ENCODE measurements at places on chromosomes 3 and 15.

- DNase-seq = no peak
These were observed 31.1 kb downstream of the DNAJC13 start for GRCh38 chr3:132448216-132448961.

GRCh38 chr3:156171281-156172267, 51.2 kb downstream of the KCNAB1 start:
- no peak for DNase-seq

GRCh38 chr3:29312960-29313452, 32.1 kb downstream of the RBMS3 start:
- no peak for DNase-seq

DNA sequence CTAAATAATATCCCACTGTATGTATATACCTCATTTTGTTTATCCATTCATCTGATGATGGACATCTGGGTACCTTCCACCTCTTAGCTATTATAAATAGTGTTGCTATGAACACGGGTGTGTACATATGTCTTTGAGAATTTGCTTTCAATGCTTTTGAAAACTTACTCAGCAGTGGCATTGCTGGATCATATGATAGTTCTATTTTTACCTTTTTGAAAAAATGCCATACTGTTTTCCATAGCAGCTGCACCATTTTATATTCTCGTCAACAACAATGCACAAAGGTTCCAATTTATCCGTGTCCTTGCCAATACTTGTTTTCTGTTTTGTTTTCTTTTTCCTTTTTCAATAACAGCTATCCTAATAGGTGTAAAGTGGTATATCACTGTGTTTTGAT, 77.1 kb downstream of the PEAK1 start:
- no peak for DNase-seq

DNA sequence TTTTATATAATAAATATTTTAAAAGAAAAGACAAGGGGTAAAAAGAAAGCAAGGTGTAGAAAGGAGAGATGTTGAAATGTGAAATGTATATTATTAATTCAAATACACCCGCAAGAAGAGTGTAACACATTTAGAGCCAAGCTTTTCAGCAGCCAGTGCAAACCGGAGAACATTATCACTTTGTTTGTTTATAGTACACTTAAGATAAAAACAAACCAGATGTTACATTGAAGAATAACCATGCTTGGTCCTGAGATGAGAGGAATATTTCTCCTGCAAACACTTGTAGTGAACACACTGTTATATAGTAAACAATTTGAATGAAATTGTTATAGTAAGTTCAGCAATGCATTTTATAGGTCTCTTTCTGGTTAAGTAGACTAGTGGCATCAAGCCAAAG, 1441.5 kb downstream of the OTOL1 start:
- DNase-seq = no peak

DNA sequence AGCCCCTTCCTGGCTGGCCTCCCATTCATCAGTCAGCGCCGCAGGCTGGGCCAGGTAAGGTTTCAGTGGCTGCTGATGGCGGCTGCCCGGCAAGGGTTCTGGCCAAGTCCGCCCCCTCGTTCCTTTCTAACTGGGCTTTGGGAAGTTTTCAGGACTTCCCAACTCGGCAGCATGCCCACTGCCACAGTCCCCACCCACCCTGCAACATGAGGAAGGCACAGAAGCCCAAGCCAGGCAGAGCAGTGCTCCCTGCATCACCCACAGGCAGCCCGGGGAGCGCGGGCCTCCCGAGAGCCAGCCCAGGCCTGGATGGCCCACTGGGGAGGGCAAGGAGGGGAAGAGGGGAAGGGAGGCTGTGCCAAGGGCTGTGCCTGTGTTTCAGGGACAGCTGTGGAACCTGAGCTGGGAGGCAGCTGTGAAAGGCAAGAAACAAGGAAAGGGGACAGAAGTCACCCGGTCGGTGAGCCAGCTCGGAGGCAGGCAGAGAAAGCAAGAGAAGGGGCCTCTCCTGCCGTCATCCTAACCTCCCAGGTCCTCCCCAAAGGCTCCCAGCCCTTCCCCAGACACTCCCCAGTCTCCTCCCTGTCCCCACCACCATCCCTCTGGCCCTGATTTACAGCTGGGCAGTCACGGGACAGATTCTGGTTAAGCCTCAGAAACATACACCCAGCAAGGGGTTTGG, 73.9 kb downstream of the CPN2 start:
- DNase-seq = no peak

DNA sequence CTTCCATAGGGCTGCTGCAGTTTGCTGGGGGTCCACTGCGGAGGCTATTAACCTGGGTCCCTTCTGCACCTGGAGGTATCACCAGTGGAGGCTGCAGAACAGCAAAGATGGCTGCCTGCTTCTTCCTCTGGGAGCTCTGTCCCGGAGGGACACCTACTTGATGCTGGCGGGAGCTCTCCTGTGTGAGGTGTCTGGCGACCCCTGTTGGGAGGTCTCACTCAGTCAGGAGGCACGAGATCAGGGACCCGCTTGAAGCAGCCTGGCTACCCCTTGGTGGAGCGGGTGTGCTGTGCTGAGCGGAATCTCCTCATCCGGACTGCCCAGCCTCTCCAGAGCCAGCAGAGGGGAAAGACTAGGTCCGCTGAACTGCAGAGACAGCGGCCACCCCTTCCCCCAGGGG, 56.0 kb upstream of the CTXND1 start:
- no peak for DNase-seq

DNA sequence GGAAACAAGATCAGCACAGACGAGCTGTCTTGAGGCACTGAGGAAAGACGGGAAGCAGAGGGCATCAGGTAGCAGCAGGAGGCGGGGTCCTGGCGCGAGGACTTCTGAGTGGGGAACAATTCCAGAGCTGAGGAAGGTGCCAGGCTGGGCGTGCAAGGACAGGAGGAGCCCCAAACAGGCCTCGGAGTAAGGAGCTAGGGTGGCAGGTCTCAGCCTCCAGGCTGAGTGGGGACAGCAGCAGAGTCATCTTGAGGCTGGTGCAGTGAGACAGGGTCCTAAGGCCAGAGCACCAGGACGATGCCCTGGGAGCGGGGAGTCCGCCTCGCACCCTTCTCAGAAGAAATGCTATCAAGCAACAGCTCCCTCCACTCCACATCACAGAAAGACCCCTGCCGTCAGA, 78.4 kb downstream of the PCSK6 start:
- no peak for DNase-seq

DNA sequence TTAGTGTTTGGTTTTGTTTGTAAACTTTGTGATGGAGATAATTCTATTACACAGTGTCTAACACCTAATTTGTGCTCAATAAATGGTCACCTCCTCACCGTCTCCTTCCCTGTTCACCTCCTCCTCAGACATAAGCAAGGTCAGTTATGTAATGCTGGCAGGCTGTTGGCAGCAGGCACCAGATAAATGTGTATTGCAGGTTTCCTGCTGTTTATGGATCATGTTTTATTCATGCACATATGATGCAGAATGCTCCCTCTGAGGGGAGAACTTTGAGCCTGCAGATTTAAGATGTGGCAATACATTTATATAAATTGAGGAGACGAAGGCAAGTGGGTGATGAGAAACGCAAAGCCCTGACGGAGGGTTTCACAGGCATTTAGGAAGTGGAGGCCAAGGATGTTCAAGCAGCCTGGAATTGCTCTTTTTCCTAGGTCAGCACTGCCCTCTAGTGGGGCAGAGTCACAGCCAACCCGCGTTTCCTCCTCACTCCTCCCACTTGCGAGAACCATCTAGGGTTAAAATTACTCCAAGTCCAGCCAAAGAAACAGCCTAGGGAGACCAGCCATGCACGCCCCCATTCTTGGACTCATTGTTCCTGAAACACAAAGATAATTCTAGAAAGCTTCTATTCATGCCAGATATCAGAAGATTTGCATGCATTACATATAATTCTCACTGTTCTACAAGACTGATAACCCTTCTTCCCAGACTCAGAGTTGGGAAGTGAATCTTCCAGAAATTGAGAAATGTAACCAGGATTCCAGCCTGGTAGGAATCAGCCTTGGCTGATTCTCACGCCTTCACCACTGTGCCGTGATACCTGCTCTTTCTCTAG, 228.7 kb downstream of the SLCO3A1 start:
- no peak for DNase-seq

DNA sequence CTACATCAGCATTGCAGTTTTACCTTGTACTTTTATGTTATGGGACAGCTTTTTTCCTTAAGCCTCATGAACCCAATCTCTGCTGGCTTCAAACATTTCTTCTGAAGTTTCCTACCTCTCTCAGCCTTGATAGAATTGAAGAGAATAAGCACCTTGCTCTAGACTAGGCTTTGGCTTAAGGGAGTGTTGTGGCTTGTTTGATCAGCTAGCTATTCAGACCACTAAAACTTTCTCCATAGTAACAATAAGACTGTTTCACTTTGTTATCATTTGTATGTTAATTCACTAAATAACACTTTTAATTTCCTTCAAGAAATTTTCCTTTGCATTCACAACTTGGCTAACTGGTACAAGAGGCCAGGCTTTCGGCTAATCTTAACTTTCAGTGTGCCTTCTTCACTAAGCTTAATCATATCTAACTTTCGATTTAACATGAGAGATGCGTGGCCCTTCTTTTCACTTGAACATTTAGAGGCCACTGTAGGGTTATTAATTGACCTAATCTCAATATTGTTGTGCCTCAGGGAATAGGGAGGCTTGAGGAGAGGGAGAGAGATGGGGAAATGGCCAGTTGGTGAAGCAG, 8.1 kb upstream of the TIGIT start:
- DNase-seq = no peak

GRCh38 chr3:160607826-160608225, 42.5 kb upstream of the KPNA4 start:
- DNase-seq = no peak

DNA sequence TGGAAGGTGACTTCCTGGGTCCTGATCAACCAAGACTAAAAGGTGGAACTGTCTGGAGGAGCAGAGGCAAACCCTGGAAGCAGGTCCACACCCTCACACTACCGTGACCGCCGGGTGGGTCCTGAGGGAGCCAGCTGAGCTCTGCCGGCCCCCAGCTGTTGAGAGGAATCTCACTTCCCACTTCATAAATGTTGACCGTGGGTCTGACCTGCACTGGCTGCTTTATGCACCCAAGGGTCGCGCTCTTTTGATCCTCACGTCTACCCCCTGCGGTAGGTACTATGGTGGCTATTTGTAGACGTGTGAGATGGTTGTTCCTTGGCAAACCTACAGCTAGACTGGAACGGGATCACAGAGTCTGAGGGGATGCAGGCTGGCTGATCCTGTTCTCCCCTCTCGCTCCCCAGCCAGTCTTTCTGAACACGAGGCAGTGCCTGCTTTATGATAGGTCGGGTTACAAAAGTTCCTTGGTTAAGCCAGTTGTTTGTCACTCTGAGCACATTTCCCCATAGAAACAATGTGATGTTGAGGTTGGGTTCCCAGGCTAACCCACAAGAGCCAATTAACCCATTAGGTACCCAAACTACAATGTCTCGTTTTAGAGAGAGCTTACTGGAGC, 113.0 kb upstream of the ETV5 start:
- DNase-seq = no peak

DNA sequence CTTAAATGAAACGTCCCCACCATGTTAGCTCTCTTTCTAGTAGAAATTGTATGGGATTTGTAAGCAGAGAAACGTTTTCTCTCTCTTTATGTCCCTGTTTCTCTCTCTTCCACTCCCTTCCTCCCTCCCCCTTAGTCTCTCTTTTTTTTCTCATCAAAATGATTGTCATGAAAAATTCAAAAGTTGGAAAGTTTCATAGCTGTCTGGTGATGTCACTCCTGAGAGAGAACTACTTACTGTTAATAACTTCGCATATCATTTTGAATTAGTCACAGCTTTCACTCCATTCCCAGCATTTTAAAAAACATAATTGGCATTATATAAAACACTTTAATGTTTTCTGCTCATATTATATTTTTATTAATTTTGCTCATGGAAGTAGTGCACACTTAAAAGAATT, 331.1 kb downstream of the C3orf38 start:
- DNase-seq = no peak

DNA sequence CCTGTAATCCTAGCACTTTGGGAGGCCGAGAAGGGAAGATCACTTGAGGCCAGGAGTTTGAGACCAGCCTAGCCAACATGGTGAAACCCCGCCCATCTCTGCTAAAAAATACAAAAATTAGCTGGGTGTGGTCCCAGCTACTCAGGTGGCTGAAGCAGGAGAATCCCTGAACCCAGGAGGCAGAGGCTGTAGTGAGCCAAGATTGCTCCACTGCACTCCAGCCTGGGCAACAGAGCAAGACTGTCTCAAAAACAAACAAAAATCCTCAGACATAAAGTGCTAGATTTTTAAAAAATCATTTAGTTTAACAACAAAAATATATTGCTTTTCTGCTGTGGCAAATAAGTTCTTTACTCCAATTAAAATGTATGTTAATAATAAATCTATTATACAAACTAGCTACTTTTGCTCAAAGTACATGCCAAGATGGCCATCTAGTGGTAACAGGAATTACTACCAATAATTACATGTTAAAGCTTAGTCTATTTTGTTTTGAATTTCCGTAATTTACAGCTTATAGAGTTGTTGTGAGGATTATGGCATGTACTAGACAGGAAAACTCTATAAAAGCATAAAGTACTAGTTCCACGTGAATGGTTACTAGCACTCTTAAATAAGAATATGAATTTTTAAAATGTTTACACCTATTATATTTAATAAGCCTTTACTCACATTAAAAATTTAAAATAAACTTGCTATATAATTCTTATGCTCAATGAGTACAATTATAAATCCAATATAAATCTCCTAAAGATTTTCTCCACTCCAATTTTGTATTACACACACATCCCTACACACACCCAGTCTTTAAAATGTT, 39.0 kb downstream of the GABPB1 start:
- no peak for DNase-seq

DNA sequence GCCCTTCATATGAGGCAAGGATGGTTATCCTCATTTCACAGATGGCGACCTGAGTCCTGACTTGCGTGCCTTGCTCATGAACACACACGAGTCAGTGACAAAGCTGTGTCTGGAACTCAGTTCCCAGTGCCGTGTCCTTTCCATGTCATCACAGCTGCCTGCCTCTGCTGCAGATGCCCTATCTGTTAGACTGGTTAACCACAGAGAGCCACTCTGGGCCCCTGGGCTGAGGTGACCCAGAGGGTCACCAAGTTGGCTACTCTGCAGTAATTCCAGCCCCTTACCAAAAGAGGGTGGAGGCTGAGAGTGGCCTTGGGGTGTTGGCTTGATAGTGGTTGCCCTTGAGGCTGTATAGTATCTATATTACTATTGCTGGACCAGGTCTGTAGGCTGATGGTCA, 41.0 kb downstream of the RAB11A start:
- no peak for DNase-seq

GRCh38 chr3:158911586-158911985, 109.7 kb downstream of the MFSD1 start:
- no peak for DNase-seq

Measured in stimulated activated CD4-positive, alpha-beta T cell treated with anti-CD3 and anti-CD28 coated beads, TNF-alpha, amount 100 ng/mL, for 1 hour (primary cell).